ENCODE measurements at places on chromosomes 1 and 21.

GRCh38 chr1:168439456-168440375 lies 104.1 kb downstream of the XCL2 start:
- H3K27ac ChIP-seq: no peak overlapping the region
- DNase-seq: peak; percentile 75
- no peaks in the 10 kb centered on the region for H3K36me3 ChIP-seq
- H3K4me3 ChIP-seq: no peak overlapping the region

GRCh38 chr1:20076223-20076622 lies 6.2 kb downstream of the PLA2G5 start:
- no peak overlapping the region for H3K27ac ChIP-seq
- peaks cover 2% of the 10 kb centered on the region for H3K27me3 ChIP-seq
- DNase-seq: no peak
- no peaks in the 10 kb centered on the region for H3K36me3 ChIP-seq

DNA sequence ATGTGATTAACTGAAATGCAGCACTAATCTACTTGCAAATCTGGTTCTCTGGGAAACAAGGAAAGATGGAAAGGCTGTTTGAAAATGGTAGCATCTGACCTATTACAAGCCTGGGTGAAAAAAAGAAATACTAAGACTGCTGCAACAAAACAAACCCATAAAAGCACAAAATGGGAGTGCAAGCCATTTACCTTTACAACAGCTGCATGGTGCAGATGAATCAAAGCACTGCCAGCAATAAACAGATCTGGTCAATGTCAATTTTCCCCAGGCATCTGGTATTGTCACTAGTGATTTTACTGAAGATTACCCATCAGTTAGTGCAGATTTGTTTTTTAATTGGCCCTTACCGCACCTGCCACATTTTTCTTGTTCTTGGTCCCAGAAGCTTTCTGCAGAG lies 1341.7 kb downstream of the PLA2G4A start:
- H3K36me3 ChIP-seq: no peaks in the 10 kb centered on the region
- DNase-seq: no peak
- no peak overlapping the region for H3K4me3 ChIP-seq
- no peak overlapping the region for H3K27ac ChIP-seq
- H3K27me3 ChIP-seq: no peaks in the 10 kb centered on the region

- H3K4me3 ChIP-seq: no peak overlapping the region
- peaks cover 86% of the 10 kb centered on the region for H3K36me3 ChIP-seq
- peaks cover 4% of the 10 kb centered on the region for H3K4me1 ChIP-seq
- no peak for DNase-seq
- no peaks in the 10 kb centered on the region for H3K27me3 ChIP-seq
- H3K27ac ChIP-seq: no peak overlapping the region
Observed at GRCh38 chr1:19091196-19091953, 118.7 kb downstream of the UBR4 start.

DNA sequence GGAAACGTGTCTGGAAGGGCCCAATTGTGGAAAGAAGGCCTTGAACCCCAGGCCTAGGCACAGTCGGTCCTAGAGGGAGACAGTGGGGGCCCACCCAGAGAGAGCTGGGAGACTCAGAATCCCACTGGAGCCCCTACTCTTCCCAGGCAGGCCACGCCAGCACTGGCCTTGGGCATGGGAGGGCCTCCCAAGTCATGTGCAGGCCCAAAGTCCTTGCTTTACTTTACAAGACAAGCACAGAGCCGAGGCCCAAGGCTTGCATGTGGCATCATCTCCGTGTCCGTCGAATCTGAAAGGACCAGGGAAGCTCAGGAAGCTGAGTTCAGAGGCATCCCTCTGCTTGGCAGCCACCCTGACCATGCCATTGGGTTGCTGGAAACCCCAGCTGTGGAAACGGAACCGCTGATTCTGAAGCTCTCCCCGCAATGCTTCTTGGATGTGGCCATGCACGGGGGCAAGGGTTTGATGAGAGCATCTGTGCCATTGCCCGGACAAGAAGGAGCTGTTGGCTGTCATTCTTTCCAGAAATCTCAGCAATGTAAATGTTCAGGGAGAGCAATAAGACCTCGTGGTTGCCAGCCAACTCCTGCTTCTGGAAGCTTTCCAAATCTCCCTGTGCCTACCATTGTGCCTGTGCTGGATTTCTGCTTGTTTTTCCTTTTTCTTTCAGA lies 32.8 kb downstream of the ABCG1 start:
- no peak overlapping the region for H3K27ac ChIP-seq
- no peaks in the 10 kb centered on the region for H3K4me1 ChIP-seq
- no peak for DNase-seq
- H3K27me3 ChIP-seq: peaks cover 9% of the 10 kb centered on the region

DNA sequence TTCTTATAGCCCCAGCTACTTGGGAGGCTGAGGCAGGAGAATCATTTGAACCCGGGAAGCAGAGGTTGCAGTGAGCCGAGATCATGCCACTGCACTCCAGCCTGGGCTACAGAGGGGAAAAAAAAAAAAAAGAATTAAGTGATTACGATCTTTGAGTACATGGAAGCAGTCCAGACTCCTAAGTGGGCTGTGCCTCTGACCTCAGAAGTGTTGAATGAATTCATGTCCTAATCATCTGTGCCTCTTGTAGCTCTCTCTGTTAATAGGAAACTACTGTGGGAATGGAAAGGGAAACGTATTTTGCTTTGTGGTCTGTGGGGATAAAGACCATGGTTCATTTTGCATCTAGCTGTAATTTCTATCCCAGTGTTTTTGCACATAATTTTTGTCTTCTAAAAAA lies 8.4 kb upstream of the IVNS1ABP start:
- H3K27me3 ChIP-seq: no peaks in the 10 kb centered on the region
- DNase-seq: no peak
- H3K36me3 ChIP-seq: no peaks in the 10 kb centered on the region
- no peaks in the 10 kb centered on the region for H3K4me1 ChIP-seq

DNA sequence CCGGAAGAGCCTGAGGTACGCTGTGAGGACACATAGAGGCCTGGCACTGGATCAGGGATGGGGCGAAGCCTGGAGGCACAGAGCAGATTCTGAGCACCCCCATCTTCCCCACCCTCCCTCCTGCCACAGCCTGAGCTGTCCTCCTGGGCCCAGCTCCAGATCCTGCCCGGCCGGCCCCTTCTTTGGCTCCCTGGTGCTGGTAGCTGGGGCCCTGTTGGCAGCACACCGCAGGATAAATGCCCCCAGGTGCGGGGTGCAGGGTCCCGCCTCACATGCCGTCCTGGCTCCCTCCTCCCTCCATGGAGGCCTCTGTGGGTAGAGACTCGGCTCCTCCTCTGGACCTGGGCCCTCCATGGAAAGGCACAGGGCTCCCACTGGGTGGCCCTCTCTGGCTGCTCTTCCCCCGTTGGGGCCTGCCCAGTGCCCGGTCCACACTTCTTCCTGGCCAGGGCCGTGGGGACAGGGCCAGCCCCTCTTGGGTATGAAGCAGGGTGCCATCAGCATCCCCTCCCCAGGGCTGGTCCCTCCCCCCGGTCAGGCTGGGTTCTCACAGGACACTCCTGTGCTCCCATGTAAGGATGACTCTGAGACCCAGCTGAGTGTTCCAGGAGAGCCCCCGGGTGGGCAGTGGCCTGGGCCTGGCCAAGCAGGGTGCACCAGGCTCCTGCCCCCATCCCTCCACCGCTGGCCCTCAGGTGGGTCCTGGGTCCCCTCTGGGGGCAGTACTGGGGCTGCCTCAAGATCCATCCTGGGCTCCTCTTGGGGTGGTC lies 1.1 kb upstream of the OBSCN start:
- no peaks in the 10 kb centered on the region for H3K4me1 ChIP-seq
- H3K27ac ChIP-seq: no peak overlapping the region
- no peaks in the 10 kb centered on the region for H3K36me3 ChIP-seq
- no peaks in the 10 kb centered on the region for H3K27me3 ChIP-seq
- no peak overlapping the region for H3K4me3 ChIP-seq

DNA sequence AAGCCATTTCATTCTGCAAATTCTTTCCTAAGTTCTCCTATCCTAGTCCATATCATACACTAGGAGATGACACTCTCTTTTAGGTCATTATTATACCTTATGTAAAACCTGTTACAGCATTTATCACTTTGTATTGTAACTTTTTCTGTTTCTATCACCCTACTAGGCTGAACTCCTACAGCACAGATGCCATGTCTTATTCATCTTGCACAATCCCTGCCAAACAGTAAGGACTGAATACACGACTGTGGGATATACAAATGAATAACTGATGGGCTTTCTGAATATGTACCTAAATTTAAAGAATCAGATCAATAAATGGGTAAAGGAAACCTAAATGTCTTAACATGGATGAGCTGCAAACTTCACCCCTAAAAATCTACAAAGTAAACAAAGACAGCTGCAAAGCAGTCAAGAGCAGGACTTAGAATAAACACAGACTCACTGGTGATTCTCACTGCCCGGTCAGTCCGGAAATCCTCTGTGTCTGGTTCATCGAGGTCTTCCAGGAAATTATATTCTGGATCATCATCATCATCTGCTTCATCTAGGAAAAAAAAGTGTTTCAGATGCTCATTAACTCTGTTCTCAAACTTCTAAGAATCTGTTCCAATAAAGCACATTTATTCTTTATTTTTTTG lies 62.3 kb downstream of the GON4L start:
- H3K4me1 ChIP-seq: no peaks in the 10 kb centered on the region
- DNase-seq: no peak
- H3K36me3 ChIP-seq: peaks cover 18% of the 10 kb centered on the region
- H3K27ac ChIP-seq: no peak overlapping the region
- no peak overlapping the region for H3K4me3 ChIP-seq

DNA sequence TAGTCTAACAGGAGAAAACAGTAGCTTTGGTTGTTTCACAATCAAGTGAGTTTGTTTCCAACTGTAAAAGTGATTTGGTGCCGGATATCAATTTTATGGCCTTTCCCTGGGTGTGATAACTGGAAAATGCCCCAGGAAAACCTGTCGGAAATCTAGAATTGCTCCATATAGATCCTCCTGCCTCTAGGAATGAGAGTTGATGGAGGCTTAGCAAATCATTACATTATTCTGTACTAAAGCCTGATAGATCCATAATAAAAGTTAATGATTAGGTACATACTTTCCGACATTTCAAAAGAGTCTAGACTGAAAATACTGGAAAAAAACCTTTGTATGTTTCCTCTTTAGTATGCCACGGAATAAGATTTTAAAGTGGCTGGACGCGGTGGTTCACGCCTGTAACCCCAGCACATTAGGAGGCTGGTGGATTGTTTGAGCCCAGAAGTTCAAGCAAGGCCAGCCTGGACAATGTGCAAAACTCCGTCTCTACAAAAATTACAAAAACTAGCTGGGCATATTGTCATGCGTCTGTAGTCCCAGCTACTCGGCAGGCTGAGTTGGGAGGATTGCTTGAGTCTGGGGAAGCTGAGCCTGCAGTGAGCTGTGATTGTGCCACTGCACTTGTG lies 70.0 kb upstream of the SLC45A1 start:
- no peak overlapping the region for H3K4me3 ChIP-seq
- no peaks in the 10 kb centered on the region for H3K36me3 ChIP-seq
- no peak for DNase-seq
- no peaks in the 10 kb centered on the region for H3K4me1 ChIP-seq
